ENCODE measurements at places on chromosomes 2 and 18.
A peak's percentile ranks its signal among the peaks of the same experiment; 100 is the strongest.

DNA sequence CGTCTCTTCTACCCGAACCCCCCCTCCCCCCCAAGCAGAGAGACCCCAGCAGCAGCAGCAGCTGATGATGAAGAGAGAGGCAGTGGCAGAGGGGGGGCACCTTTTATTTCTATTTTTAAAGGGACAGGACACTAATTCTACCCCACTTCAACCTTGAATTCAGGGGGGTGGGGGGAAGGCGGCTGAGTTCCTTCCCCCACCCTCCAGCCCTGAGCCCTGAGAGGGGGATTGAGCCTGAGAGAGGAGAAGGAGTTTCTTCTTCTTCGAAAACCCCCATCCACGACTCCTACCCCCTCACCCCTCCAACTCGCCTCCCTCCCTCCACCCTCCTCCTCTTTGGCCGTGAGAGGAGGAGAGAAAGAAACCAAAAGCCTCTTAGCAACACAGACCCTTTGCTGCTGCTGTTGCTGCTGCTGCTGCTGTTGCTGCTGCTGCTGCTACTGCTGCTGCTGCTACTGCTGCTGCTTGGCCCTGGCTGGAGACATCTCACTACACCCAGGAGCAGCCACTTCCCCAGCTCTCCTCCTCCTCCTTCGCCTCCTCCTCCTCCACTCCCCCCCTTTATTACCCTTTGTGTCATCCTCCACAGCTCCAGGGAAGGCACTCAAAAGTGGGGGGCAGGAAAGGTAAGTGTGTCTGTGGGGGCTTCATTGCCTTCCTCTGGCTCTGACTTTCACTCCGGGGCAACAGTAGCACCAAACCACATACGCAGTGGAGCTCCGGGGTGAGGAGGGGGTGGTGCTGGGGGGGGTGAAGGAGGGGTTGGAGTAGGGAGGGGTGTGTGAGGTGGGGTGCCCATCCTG is at the start of gene MBD5:
Gene MBD5, plus strand, starts transcription at position 33 of the 803 bp plus-strand sequence.
- peak; percentile 14 for DNase-seq

DNA sequence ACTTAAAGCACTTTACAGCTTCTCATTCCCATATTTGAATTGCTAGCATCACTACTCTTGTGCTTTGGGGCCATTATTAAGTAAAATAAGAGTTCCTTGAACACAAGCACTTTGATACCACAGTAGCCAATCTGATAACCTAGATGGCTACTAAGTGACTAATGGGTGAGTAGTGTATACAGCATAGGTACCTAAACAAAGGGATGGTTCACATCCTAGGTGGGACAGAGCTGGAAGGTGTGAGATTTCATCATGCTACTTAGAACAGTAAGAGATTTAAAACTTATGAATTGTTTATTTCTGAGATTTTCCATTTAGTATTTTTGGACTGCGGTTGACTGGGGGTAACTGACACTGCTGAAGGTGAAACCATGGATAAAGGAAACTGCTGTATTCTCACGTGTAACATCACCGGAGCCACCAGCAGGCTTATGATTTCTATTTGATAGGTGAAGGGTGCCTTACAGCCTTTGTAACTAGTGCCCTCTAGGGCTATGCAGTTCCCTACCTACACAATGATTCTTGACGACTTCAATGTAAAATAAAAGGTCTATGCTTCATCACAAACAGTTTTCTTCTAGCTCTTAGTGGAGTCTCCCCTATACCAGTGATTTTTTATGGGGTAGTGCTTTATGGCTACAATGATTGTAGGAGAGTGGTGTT is 22.1 kb upstream of the CRIM1 start:
- no peak for DNase-seq

DNA sequence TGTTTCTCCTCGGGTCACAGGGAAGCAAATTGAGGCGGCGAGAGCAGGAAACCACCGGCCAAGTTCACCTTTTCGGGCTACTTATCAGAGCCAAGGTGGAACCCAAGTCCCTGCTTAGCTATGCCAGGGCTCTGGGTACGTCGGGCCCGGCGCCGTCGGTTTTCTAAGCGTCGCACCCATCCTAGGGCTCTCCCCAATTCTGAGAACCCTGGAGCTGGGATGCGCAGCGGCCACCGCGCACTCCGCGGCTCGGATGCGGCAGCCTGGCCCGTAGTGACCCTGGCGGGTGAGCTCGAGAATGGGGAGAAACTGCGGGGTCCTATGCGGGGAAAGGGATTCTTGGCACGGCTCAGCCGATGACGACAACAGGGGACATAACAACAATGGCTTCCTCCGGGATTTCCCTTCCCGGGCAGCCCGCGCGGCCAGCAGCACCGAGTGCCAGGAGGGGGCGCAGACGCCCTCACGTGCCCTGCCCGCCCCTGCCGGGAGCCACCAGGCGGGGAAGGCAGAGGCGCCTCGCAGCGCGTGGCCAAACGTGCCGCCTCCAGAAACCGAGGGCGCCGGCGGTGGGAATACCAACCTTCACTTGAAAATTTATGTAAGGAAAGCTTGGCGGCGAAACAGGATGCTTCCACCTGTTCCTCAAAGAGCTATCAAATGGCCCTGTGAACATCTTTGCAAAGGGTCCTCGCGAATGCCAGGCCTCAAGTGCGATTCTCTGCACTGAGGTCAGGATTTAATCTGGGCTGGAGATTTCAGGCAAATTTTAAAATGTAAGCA is 2.1 kb upstream of the SLC30A3 start:
- peak; percentile 34 for DNase-seq

GRCh38 chr2:202157211-202157990 is 81.0 kb downstream of the SUMO1 start:
- no peak for DNase-seq

DNA sequence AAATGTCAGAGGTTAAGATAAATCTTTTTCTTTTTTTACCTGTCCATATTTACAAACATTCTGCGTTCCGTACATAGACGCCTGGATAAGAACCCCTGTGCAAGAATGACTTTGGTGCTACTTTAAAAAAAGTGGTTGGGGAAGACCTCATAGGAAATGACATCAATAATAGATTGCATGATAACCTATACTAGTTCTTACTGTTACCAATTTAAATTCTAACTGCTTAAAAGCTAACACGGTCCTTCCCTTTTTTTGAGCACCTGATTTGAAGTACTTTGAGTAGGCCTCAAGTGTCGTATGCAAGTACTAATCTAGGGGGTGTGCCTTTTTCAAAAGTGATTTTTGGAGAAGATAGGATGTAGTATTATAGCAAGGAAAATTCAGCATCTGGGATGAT is 2.1 kb downstream of the SLC39A10 start:
- DNase-seq = peak; percentile 62

DNA sequence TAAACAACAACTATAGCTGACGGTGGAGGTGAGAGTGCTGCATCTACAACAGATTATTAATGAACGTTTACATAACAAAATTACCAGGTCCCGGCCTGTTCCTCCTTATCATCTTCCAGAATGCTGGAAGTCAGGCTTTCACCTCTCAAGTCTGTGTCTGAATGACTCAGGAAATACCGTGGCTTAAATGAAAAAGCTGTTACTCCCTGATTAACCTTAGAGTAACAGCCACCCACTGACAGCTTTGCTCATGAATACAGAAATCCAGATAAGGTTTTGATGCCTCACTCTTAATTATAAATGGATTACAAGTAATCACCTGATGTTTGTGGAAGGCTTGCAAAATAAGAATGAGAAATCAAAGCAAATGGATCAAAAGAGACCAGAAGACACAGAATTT is 885.3 kb upstream of the CELF4 start:
- DNase-seq = no peak

- DNase-seq = no peak
Measured at GRCh38 chr2:20472569-20472968, 25.7 kb downstream of the RHOB start.

DNA sequence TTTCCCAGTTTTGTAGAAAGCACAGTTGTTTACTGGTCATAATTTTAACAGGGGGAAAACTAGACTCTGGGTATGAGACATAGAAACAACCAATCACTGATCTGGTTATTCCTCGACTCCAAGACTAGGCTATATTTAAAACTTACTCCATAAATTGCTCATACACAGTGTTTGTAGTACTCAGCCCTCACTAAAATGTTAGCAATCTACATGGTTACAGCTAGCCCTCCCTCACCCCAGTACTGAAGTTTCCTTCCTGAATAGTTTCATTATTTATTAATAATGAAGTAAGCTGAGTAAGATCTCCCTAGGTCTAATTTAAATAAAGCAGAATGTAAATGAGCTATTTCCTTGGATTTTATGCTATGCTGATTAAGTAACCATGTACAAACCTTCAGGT is 275.1 kb downstream of the CDH20 start:
- DNase-seq = no peak

GRCh38 chr2:37464067-37464466 is 119.6 kb downstream of the QPCT start:
- DNase-seq = no peak

DNA sequence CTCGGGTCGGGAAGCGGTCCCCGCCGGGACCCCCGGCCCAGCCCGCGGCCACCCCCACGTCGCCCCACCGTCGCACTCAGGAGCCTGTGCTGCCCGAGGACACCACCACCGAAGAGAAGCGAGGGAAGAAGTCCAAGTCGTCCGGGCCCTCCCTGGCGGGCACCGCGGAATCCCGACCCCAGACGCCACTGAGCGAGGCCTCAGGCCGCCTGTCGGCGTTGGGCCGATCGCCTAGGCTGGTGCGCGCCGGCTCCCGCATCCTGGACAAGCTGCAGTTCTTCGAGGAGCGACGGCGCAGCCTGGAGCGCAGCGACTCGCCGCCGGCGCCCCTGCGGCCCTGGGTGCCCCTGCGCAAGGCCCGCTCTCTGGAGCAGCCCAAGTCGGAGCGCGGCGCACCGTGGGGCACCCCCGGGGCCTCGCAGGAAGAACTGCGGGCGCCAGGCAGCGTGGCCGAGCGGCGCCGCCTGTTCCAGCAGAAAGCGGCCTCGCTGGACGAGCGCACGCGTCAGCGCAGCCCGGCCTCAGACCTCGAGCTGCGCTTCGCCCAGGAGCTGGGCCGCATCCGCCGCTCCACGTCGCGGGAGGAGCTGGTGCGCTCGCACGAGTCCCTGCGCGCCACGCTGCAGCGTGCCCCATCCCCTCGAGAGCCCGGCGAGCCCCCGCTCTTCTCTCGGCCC is 13.6 kb downstream of the SPEG start:
- no peak for DNase-seq

GRCh38 chr18:67239826-67240225 is 276.7 kb downstream of the DSEL start:
- DNase-seq = no peak

DNA sequence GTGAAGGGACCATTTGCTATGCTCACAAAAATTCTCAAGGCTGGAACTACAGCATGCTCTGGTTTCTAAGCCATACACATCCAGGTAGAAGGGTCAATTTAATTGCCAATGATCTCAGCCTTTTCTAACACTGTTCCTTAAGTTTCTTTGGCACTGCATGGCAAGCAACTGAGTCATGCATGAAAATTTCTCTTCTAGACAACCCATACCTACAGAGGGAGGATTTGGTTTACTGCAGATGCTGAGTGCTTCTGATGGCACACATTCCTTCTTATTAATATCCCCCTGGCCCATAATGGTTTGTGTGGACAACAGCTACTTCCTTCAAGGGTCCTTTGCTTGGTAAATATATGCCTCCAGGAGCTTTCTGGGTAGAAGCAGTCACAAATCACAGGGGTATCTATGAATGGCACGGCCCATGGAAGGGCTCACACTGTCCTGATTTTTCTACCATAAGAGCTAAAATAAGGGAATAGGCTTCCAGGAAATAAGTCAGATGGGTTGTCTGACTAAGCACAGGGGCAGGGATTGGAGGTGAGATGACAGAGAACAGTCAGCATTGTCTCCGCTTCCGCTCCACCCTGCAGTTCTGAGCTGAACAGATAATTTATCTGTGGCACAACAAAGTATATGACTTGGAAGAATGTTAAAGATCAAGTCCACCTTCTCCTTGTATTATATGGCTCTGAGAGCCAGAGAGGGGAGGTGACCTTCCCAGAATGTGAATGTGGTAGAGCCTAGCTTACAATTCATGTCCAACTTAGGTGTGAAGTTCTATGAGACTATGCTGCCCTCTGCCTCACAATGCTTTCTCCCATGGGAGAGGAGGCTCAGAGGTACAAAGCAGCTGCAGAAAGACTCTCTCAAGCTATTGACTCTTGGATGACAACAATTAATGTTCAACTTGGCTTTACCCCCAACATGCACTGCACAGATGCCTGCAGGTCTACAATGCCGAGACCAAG is 199.2 kb upstream of the TNP1 start:
- no peak for DNase-seq

- no peak for DNase-seq
Measured at GRCh38 chr2:58633613-58634365, 392.7 kb upstream of the FANCL start.

GRCh38 chr18:8800445-8800844 is 95.1 kb downstream of the MTCL1 start:
- DNase-seq = no peak

GRCh38 chr18:74019864-74020263 is 127.8 kb downstream of the FBXO15 start:
- DNase-seq = no peak

- DNase-seq = no peak
Measured at GRCh38 chr18:41767960-41768359, 187.1 kb upstream of the PIK3C3 start.

DNA sequence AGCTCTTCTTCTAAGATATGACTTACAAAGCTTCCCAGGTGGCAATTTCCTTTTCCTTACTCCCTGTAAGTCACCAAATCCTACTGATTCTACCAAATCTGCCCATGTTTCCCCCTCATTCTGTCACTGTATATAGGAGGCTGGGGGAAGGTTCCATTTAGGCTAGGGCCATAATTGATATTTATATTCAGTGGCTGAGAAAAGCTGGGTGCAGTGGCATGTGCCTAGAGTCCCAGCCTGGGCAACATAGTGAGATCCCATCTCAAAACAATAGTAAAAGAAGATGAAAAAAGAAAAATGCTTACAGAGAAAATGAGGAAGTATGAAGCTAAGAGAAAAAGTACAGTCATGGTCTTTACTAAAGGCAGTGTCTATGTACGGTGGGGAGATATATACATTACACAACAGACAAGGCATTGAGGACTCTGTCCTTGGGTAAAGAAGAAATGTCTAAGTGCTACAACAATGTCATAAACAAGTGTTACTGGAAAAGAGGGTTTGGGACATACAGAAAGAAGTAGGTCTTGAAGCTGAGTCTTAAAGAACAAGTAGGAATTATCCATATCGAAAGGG is 4.8 kb downstream of the CWC22 start:
- DNase-seq = peak; percentile 36

GRCh38 chr2:145038041-145038525 is 518.2 kb upstream of the ZEB2 start:
- peak; percentile 2 for DNase-seq

DNA sequence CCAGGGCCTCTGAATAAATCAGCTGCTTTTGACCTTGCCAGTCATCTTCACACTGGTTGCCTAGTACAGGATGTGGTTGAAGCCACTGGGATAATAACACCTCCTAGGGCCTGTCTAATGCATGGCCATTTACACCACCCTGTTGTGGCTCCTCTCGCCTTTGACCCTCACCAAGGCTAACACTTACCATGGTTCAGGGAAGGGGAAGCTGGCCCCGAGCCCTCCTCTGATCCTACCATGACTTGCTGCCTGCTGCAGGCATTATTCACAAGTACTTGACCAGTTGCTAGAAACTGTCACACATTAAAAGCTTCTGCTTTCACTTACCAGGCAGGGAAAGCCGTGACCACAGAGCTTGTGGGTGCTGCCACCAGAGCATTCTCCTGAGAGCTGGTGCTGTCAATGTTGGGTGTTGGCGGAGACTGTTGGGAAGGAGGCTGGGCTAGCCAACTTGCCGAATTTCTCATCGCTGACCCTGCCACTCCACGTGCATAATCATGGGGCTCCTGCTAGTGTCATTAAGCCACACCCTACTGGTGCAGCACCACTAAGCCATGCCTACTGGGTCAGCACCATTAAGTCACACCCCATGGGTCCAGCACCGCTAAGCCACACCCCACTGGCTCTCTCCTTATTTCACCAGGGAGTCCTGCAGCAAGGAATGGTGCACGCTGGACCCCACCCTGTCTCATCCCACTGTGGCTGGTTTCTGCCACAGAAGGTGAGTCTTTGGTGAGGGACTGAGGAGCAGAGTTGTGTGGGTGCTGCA is 47.0 kb upstream of the TTC39C start:
- peak; percentile 94 for DNase-seq
